Fibroblast of skin of right biceps (primary cell): ENCODE measurements at places on chromosomes 6 and 20.

- DNase-seq, result no peak
Measured at GRCh38 chr20:38081575-38081974, 48.0 kb downstream of the RPRD1B start.

GRCh38 chr20:55394592-55394991 lies 610.7 kb downstream of the CBLN4 start:
- no peak for DNase-seq

- no peak for DNase-seq
Measured at GRCh38 chr20:56316483-56316882, 42.3 kb upstream of the FAM210B start.

GRCh38 chr20:17961587-17961940 lies 7.0 kb downstream of the SNX5 start:
- no peak for DNase-seq

GRCh38 chr6:26502165-26502564 lies 2.1 kb downstream of the BTN1A1 start:
- no peak for DNase-seq

DNA sequence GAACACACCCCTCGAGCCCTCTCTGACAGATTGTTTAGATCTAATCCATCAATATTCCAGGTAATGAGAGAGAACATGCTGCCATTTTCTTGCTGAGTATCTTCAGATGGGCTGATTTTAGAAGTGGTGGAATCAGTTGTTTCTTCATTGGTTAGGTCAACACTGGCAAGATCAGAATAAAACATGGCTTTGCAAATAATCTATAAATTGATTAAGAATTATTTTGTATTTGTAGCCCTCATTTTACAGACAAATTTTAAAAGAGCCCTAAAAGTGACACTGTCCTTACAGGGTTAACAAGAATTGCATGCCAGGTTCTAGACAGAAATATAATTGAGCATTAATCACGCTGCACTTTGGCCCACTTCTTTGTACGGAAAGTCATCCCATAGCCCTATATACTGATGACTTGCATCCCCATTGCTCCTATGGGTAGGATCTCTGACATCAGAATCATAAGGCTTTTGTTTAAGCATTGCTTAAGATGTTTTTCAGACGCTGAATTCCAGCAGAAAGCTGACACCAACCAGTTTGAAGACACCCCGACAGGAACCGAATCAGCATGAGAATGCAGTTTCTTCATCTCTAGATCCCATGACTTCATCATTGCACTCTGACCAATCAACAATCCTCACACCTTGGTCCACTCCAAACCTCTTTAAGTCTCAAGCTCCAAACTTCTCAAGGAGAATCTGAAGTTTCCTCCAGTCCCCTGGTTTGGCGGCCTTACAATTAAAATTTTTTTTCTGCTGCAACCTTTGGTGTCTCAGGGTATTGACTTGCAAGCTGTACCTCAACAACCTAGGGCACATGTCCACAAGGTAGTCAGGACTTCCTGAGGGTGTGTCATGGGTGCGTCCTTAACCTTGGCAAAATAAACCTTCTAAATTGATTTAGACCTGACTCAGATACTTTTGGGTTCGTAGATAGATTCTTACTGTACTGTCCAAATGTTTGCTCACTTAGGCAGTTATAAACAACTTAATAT lies 7.8 kb downstream of the TDP2 start:
- DNase-seq, result peak; percentile 28

- DNase-seq, result peak; percentile 62
Measured at GRCh38 chr6:127516662-127517273, 2.4 kb downstream of the MTCL3 start.
